ENCODE measurements at places on chromosomes 1 and 21. TPM values are rescaled to one million over a fixed set of nuclear protein-coding genes. Genes with fewer than 3 reads are reported as not detected.

- no peak overlapping the region for H3K4me3 ChIP-seq
- peaks cover 7% of the 10 kb centered on the region for H3K4me1 ChIP-seq
- no peak for DNase-seq
- no peak overlapping the region for H3K27ac ChIP-seq
- no peaks in the 10 kb centered on the region for H3K27me3 ChIP-seq
Observed at GRCh38 chr1:116147114-116147510, 35.9 kb downstream of the MAB21L3 start.

DNA sequence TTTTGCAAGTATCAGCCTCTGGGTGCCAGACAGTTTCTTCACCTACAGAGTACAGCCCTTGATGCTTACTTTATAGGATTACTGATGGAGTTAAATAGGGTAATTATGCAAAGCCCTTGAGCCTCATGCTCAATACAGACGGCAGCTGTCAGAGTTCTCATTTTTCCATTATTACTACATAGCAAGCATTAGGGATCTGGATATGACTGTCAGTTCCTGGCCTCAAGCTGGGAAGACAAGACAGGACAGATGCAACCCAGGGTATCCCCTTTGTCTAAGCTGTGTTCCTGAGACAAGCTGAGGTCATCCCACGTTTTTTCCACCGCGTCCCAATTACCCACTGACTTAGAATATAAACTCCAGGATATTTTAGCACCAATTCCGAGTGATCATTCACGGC is 94.4 kb downstream of the SLC35F3 start:
- H3K36me3 ChIP-seq: no peaks in the 10 kb centered on the region
- peaks cover 3% of the 10 kb centered on the region for H3K27me3 ChIP-seq
- no peak overlapping the region for H3K4me3 ChIP-seq
- DNase-seq: no peak
- H3K4me1 ChIP-seq: no peaks in the 10 kb centered on the region

- no peaks in the 10 kb centered on the region for H3K4me1 ChIP-seq
- H3K27ac ChIP-seq: no peak overlapping the region
- no peak overlapping the region for H3K4me3 ChIP-seq
- no peak for DNase-seq
Observed at GRCh38 chr1:88581703-88582102, 102.4 kb upstream of the PKN2 start.

DNA sequence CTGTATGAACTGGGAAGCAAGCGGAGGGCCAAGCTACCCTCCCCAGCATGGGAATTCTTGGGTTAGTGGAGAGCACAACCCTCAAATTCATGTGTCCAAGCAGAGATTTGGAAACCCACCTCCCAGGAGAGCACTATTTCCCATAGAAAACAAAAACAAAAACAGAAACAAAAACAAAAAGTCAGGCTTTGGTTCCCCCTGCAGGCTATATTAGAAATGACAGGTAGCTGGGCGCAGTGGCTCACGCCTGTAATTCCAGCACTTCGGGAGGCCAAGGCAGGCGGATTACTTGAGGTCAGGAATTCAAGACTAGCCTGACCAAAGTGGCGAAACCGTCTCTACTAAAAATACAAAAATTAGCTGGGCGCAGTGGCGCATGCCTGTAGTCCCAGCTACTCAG is 10.8 kb downstream of the MINDY1 start:
- no peak overlapping the region for H3K4me3 ChIP-seq
- H3K36me3 ChIP-seq: peaks cover 3% of the 10 kb centered on the region
- H3K27me3 ChIP-seq: no peaks in the 10 kb centered on the region
- DNase-seq: peak; percentile 60

- H3K4me1 ChIP-seq: no peaks in the 10 kb centered on the region
- H3K4me3 ChIP-seq: no peak overlapping the region
- peaks cover 36% of the 10 kb centered on the region for H3K36me3 ChIP-seq
- no peaks in the 10 kb centered on the region for H3K27me3 ChIP-seq
Observed at GRCh38 chr1:155455588-155456195, 106.9 kb downstream of the ASH1L start.

- peak overlapping the region; percentile 87 for H3K27ac ChIP-seq
- peaks cover 19% of the 10 kb centered on the region for H3K36me3 ChIP-seq
- H3K4me1 ChIP-seq: peaks cover 54% of the 10 kb centered on the region
Observed at GRCh38 chr21:46286648-46287002, 483 bp downstream of the YBEY start.

DNA sequence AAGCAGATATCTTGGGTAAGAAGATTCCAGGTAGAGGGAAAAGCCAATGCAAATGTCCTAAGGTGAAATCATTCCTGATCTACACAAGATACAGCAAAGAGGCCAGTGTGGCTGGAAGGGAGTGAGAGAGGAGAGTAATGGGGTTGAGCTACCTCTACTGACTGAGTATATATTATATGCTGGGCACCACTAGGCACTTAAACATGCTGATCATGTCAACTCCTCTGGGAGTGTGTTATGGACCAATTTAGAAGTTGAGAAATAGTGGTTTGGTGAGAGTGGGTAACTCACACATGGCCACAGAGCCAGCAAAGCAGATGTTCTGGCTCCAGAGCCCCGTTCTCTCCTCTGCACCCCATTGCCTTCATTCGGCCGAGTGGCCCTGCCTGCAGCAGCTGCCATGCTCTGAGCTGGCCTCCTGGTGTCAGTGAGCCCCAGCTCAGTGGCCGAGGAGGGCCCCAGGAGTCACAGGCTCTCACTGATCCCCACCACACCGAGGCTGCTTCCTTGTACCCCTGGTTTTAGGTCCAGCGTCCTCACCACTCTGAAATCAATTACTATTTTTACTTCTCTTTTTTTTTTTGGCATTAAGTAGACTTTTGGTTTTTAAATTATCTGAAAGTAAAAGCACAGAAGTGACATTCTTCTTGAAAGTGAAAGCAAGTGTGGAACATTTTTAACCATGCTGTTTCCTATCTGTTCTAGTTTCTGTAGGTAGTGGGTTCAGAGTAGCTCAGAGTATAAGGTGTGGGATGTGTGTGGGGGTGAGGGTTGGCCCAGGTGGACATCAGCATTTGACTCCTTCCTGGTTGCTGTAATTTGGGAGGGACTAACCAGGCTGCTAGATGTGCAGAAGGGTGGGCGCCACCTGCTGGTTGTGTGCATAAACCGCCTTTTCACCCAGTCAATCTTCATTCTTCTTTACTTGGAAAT is 45.8 kb upstream of the CRNN start:
- H3K27ac ChIP-seq: peak overlapping the region; percentile 80
- H3K4me1 ChIP-seq: peaks cover 14% of the 10 kb centered on the region
- H3K27me3 ChIP-seq: no peaks in the 10 kb centered on the region
- no peaks in the 10 kb centered on the region for H3K36me3 ChIP-seq
- peak overlapping the region; percentile 48 for H3K4me3 ChIP-seq
- peak; percentile 84 for DNase-seq

DNA sequence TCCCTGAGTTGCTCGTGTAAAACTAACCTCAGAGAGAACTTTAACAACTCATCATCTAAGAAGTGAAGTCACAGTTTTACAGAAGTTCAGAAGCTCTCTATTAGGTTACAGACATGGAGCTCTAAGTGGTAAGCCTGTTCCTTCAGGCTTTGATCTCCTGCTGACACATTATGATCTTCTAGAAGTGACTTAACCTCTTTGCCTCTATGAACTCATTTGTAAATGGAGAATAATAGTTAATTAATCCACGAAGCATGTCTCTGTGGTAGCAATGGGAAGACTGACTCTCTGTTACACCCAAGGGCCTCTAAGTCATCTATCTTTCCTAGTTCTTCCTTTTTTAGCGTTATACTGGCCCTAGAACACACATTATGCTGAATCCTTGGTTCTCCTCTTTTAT is 157.9 kb upstream of the NRIP1 start:
- no peaks in the 10 kb centered on the region for H3K27me3 ChIP-seq
- H3K4me1 ChIP-seq: no peaks in the 10 kb centered on the region
- H3K36me3 ChIP-seq: no peaks in the 10 kb centered on the region
- no peak overlapping the region for H3K4me3 ChIP-seq
- H3K27ac ChIP-seq: no peak overlapping the region

DNA sequence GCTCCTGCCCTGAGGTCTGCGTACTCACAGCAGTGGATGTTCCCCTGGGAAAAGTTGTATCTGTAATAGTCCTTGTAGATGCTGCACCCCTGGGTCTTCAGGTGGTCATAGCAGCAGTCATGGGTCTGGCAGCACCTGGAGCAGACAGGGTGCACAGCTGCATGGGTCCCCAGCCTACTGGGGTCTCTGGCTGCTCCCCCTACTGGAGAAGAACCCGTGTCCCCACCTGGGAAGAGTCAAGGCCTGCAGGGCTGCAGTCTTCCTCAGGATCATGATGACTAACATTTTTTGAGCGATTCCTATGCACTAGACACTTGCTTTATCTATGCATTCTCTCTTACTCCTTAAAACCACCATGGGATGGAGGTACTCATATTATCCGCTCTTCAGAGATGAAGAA is 3.9 kb downstream of the PLA2G2D start:
- no peak overlapping the region for H3K4me3 ChIP-seq
- no peak for DNase-seq
- H3K27ac ChIP-seq: no peak overlapping the region

GRCh38 chr1:75211648-75212047 is 77.5 kb downstream of the LHX8 start:
- DNase-seq: no peak
- H3K27me3 ChIP-seq: no peaks in the 10 kb centered on the region
- H3K27ac ChIP-seq: no peak overlapping the region
- H3K36me3 ChIP-seq: no peaks in the 10 kb centered on the region

GRCh38 chr1:208149776-208150514 is 94.2 kb downstream of the PLXNA2 start:
- no peak for DNase-seq
- H3K27ac ChIP-seq: no peak overlapping the region
- H3K36me3 ChIP-seq: no peaks in the 10 kb centered on the region

- no peaks in the 10 kb centered on the region for H3K27me3 ChIP-seq
- no peak for DNase-seq
- H3K36me3 ChIP-seq: no peaks in the 10 kb centered on the region
- H3K27ac ChIP-seq: no peak overlapping the region
Observed at GRCh38 chr21:37843191-37843590, 73.1 kb downstream of the KCNJ6 start.

DNA sequence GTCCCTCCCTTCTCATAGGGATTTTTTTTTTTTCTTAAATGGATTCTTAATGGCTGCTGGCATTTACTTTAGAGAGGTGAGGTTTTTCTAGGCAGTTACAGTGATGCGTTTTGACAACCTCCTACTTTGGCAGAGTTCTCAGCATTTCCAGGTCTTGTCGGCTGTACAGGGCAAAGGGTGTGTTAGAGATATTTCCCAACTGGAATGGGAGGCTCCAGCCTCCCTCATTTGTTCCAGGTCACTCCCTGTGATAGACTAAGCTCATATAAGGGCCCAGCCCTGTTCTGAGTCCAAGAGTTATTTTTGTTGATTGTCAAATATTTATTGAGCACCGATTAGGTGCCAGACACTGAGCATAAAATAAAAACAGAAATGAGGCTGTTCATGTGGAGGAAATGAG is 7.6 kb upstream of the XKR8 start:
- no peaks in the 10 kb centered on the region for H3K4me1 ChIP-seq
- no peaks in the 10 kb centered on the region for H3K36me3 ChIP-seq
- no peaks in the 10 kb centered on the region for H3K27me3 ChIP-seq

GRCh38 chr1:56092684-56093570 is 486.4 kb downstream of the PLPP3 start:
- H3K4me3 ChIP-seq: no peak overlapping the region
- H3K36me3 ChIP-seq: no peaks in the 10 kb centered on the region
- no peaks in the 10 kb centered on the region for H3K27me3 ChIP-seq
- H3K27ac ChIP-seq: no peak overlapping the region
- no peaks in the 10 kb centered on the region for H3K4me1 ChIP-seq

GRCh38 chr1:41765152-41765551 is 153.6 kb downstream of the HIVEP3 start:
- no peaks in the 10 kb centered on the region for H3K36me3 ChIP-seq
- H3K27ac ChIP-seq: no peak overlapping the region
- DNase-seq: peak; percentile 39
- peaks cover 53% of the 10 kb centered on the region for H3K4me1 ChIP-seq
- H3K27me3 ChIP-seq: no peaks in the 10 kb centered on the region

GRCh38 chr1:213418268-213419071 is 367.4 kb downstream of the RPS6KC1 start:
- DNase-seq: no peak
- H3K4me1 ChIP-seq: no peaks in the 10 kb centered on the region
- no peaks in the 10 kb centered on the region for H3K36me3 ChIP-seq

- H3K4me1 ChIP-seq: peaks cover 37% of the 10 kb centered on the region
- H3K27me3 ChIP-seq: no peaks in the 10 kb centered on the region
- peaks cover 3% of the 10 kb centered on the region for H3K36me3 ChIP-seq
- DNase-seq: peak; percentile 38
Observed at GRCh38 chr1:84971957-84972356, 25.0 kb downstream of the MCOLN2 start.

GRCh38 chr1:108814343-108815125 is 42.4 kb downstream of the AKNAD1 start:
- no peaks in the 10 kb centered on the region for H3K4me1 ChIP-seq
- H3K36me3 ChIP-seq: no peaks in the 10 kb centered on the region
- no peaks in the 10 kb centered on the region for H3K27me3 ChIP-seq
- no peak overlapping the region for H3K27ac ChIP-seq
- H3K4me3 ChIP-seq: no peak overlapping the region

GRCh38 chr1:50080904-50081586 is 27.7 kb upstream of the ELAVL4 start:
- no peak overlapping the region for H3K27ac ChIP-seq
- DNase-seq: no peak
- no peak overlapping the region for H3K4me3 ChIP-seq
- no peaks in the 10 kb centered on the region for H3K36me3 ChIP-seq

- no peaks in the 10 kb centered on the region for H3K4me1 ChIP-seq
- no peak overlapping the region for H3K27ac ChIP-seq
- no peaks in the 10 kb centered on the region for H3K27me3 ChIP-seq
- no peak for DNase-seq
- H3K36me3 ChIP-seq: no peaks in the 10 kb centered on the region
Observed at GRCh38 chr1:36761113-36761512, 273.2 kb downstream of the GRIK3 start.

GRCh38 chr1:14851760-14852159 is 253.3 kb downstream of the KAZN start:
- H3K4me1 ChIP-seq: no peaks in the 10 kb centered on the region
- no peak for DNase-seq
- H3K27me3 ChIP-seq: no peaks in the 10 kb centered on the region
- H3K27ac ChIP-seq: no peak overlapping the region

- no peak overlapping the region for H3K27ac ChIP-seq
- H3K27me3 ChIP-seq: no peaks in the 10 kb centered on the region
- no peak for DNase-seq
- no peaks in the 10 kb centered on the region for H3K36me3 ChIP-seq
Observed at GRCh38 chr1:38088791-38089190, 42.2 kb upstream of the POU3F1 start.

GRCh38 chr1:53559391-53559815 is 100.2 kb downstream of the DMRTB1 start:
- no peak overlapping the region for H3K4me3 ChIP-seq
- peaks cover 3% of the 10 kb centered on the region for H3K27me3 ChIP-seq
- no peak for DNase-seq
- no peaks in the 10 kb centered on the region for H3K36me3 ChIP-seq
- H3K27ac ChIP-seq: no peak overlapping the region

GRCh38 chr1:29621826-29622435 is 385.6 kb downstream of the PTPRU start:
- H3K36me3 ChIP-seq: no peaks in the 10 kb centered on the region
- H3K4me3 ChIP-seq: no peak overlapping the region
- no peak for DNase-seq
- no peak overlapping the region for H3K27ac ChIP-seq
- no peaks in the 10 kb centered on the region for H3K4me1 ChIP-seq
- H3K27me3 ChIP-seq: no peaks in the 10 kb centered on the region

Gene S100A7A
- not detected for total RNA-seq

Gene RNASEL
- total RNA-seq: 21.0 TPM

Gene PRAMEF27
- not detected for total RNA-seq

Gene NGF
- not detected for total RNA-seq

Gene GNG12
- total RNA-seq: not detected

Gene FAM163A
- not detected for total RNA-seq

Gene TMOD4
- 3.5 TPM for total RNA-seq

Gene CRNN
- total RNA-seq: not detected

Gene AMPD1
- not detected for total RNA-seq

Gene CHD1L
- 55.2 TPM for total RNA-seq

Gene F3
- total RNA-seq: 0.25 TPM

Gene CFHR4
- total RNA-seq: not detected

Gene CELF3
- total RNA-seq: not detected
